RKO (cell line): ENCODE measurements at places on chromosomes 1 and 21.

DNA sequence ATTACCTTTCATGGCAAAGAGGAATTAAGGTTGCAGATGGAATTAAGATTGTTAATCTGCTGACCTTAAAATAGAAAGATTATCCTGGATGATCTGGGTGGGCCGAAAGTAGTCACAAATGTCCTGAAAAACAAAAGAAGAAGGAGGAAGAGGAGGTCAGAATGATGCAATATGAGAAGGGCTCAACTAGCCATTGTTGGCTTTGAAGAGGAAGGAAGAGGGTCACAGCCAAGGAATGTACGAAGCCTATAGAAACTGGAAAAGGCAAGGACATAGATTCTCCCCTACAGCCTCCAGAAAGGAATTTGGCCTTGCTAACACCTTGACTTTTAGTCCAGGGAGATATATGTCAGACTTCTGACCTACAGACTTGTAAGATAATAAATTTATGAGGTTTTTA lies 39.4 kb upstream of the FMOD start:
- DNase-seq = no peak

DNA sequence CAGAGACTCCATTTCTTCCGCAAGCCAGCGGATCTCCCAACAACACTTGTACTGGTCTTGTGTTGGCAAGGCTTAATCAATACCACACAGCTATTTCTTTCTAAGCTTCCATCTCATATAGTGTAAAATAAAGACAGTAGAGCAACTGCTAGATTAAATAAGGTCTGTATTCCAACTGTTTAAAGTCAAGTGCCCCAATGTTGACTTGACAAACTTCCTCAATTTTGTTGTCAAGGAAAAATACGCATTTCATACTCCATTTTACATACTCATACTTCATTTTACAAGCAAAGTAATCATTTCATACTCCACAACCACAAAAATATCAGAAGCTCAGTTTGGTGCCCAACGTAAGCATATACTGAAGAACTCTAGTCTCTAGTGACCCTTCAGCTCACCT lies 143.0 kb downstream of the RERE start:
- no peak for DNase-seq

GRCh38 chr1:150507912-150508864 lies at the start of gene ECM1:
Gene ECM1 (plus strand): TSS chr1:150508109. CDS start chr1:150508210, 101 bp downstream.
- peak; percentile 91 for DNase-seq

GRCh38 chr1:8560035-8560434 lies 242.1 kb downstream of the SLC45A1 start:
- no peak for DNase-seq

- DNase-seq = no peak
These were observed 357.0 kb downstream of the TTLL7 start for GRCh38 chr1:83641796-83642443.
